ENCODE measurements at places on chromosomes 12 and 14. TPM values are rescaled to one million over a fixed set of nuclear protein-coding genes. Genes with fewer than 3 reads are reported as not detected.

The STON2 gene
- total RNA-seq: 119 TPM

The MDM1 gene
- 24.5 TPM for total RNA-seq

The OR10AD1 gene
- not detected for total RNA-seq

The RNASE1 gene
- 222 TPM for total RNA-seq

DNA sequence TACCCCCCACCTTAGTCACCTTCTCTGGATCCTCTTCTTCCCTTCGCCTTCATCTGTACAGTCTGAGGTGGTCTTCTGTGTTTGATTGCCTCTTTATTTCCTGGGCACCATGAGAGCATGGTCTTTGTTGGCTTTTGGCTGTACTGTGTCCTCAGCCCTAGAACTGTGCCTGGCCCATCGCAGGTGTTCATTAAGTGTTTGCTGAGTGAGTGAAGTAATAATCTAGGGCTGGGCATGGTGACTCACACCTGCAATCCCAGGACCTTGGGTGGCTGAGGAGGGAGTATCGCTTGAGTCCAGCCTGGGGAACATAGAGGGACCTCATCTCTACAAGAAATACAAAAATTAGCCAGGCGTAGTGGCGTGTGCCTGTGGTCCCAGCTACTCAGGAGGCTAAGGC lies 13.9 kb downstream of the ALDH2 start:
- DNase-seq: no peak
